ENCODE measurements at places on chromosomes 5 and 9.

- no peak for DNase-seq
Observed at GRCh38 chr5:52798938-52799337, 11.2 kb downstream of the ITGA1 start.

GRCh38 chr5:178115814-178116142 lies 2.4 kb downstream of the N4BP3 start:
- no peak for DNase-seq

- DNase-seq = no peak
Observed at GRCh38 chr9:114120192-114121014, 21.3 kb upstream of the KIF12 start.

DNA sequence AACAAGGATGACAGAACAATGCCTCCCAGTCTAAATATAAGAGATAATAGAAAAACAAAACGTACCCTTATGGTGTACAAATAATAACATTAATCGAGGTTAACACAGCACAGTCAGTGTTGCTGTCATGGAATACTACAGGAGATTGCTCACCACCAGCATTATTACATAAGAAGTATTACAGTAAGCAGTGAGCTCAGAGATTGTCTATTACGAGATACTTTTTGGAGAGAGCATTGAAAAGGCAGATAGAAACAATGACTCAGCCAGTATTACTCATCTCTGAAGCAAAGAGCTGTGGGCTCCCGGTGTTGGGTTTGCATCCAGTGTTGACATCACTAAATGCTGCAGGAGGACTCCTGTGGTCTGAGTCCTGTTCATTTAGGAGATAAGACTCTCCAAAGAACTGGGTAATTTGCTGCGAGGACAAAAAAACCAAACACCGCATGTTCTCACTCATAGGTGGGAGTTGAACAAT lies 191.9 kb upstream of the SEMA6A start:
- no peak for DNase-seq

DNA sequence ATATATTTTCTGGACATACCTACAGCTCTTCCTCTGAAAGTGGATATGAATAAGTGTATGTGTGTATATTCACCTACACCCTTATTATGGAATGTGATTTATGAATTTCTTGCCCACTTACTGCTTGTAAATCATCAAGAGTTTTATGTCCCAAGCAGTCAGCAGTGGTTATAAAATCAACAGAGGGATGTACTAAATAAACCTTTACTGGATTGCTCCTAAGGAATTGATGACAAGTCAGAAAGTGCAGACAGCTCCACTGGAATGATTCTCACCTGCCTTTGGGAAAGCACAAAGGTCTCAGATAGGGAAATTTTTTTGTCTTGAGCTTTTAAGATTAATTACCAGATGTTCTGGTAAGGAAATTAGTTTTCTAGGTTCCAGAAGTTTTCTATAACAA lies 9.3 kb downstream of the TMEM174 start:
- DNase-seq = no peak

DNA sequence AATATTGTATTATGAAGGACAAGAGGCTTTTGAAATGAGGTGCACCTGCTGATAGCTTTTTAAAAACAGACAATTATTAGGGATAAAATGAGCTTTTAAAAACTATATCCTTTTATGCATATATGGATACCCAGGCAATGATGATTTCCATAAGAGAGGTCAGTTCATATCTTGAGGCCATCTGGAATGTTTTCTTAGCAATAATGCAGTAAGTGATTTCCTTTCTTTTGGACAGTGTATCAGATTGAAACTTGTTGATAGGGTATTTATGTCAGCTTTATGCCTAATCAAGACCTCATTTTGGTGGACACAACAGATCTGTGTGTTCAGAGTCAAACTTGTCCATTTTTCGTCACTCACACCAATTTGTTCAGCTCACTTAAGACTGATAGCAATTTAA lies 413.5 kb upstream of the WWC1 start:
- no peak for DNase-seq

- DNase-seq = no peak
Observed at GRCh38 chr5:169757016-169757415, 119.9 kb downstream of the DOCK2 start.

- DNase-seq = no peak
Observed at GRCh38 chr9:91640428-91640827, 216.8 kb upstream of the NFIL3 start.

GRCh38 chr5:14779975-14780374 lies 91.6 kb downstream of the ANKH start:
- DNase-seq = no peak

DNA sequence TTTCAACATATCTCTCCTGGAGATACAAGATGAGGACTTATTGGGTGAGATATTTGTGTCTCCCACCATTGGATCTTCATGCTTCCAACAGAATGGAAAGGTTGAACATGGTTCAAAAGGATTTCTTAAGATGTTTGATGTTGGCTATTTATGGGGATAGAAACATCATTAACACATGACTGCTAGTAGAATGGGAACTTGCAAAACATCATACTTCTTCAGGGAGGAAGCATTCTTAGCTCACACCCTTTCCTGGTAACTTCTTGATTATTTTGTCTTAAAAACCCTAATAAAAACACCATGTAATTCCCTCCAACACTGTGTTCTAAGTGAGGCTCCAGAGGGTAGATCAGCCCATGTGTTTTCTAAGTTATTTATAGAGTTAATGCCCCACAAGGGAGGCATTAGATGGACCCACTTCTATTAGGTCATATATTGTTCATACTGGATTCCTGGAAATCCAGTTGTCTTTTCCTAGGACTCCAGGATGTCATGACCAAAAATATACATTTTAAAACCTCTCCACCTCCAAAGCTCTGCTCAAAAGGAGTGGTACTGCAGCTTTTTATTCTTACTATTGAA lies 95.8 kb downstream of the FOXD1 start:
- DNase-seq = no peak

- DNase-seq = no peak
Observed at GRCh38 chr9:128048663-128049062, 18.5 kb downstream of the NAIF1 start.

DNA sequence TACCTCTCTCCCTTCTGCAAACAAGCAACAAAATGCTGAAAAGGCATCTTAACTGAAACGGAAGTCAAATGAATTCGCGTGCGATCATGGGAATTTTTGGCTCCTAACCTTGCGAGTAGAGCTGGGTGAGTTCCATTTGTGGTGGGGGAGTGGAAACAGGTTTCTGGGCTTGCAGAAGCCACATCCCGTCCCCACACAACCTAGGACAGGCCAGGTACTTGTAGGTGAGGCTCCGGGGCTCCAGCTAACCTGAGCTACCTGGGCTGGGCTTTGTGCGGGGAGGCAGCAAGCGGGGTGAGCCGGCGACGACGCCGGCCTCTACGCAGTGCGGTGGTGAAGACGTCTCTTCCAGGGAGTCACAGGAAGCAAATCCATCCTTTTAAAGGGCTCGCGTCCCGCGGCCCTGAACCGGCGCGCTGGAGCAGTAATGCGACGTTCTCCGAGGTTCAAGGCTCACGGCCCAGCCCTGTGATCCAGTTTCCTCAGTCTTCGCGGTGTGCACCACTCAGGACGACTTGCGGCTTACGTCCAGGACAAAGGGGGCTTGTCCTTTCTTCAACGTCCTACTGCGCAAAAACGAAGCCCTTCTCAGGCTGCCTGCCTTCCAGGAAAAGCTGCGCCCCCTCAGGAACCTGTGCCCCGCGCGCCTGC lies 567 bp upstream of the SPIN1 start:
- DNase-seq = peak; percentile 58

- no peak for DNase-seq
Observed at GRCh38 chr5:59256331-59256730, 637.2 kb downstream of the PDE4D start.

DNA sequence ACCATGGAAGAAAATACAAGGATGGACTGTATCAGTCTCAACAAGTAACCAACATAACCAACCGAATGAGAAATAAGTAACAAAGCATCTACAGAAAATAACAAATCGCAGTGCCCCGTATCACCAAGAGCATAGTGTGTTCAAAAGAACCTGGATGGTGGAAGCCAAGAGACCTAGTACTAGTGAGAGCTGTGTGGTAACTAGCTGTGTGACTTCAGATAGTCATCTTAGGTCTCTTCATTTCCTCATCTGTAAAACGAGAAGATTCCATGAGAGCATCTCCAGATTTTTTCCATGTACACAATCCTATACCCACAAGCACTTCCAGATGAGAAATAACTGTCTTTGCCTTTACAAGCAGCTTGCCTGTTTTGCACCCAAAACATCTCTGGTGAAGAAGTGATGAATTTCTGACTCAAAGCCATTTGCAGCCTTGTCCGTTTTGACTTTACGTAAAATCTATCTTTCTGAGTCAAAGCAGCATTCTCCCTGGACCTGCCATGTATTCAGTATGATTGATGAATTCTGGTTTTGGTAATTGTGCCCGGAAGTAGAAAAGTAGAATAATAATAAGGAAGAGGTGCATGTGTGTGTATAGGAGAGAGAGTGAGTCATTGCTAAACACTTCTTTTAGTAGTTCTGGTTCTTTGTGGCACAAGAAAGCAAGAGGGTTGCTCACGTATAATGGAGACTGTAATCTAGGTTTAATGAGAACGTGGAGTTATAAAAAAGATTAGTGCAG lies 41.0 kb downstream of the AOPEP start:
- DNase-seq = no peak

- no peak for DNase-seq
Observed at GRCh38 chr9:22111954-22112247, 102.8 kb upstream of the CDKN2B start.

GRCh38 chr5:122054266-122054665 lies 23.8 kb downstream of the LOX start:
- DNase-seq = no peak

DNA sequence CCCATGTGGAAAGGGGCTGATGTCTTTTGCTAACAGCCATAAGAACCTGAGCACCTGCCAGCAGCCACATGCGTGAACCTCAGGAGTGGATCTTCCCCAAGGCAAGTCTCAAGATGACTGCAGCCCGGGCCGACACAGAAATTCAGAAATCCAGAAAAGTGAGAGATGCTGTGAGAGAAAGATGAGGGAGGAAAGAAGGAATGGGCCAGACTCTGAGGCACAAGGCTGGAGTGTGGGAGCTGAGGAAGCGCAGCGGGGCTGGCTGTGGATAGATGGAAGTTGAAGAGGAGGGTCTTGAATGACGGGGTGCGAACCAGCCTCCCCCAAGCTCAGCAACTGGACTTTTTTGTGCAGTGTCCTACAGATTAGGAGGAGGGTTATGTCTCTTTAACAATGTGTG lies 337.8 kb downstream of the GADD45G start:
- no peak for DNase-seq

- no peak for DNase-seq
Observed at GRCh38 chr5:131416729-131417128, 152.9 kb downstream of the CDC42SE2 start.

GRCh38 chr9:88173378-88173999 lies 35.2 kb upstream of the SPATA31C2 start:
- DNase-seq = no peak

DNA sequence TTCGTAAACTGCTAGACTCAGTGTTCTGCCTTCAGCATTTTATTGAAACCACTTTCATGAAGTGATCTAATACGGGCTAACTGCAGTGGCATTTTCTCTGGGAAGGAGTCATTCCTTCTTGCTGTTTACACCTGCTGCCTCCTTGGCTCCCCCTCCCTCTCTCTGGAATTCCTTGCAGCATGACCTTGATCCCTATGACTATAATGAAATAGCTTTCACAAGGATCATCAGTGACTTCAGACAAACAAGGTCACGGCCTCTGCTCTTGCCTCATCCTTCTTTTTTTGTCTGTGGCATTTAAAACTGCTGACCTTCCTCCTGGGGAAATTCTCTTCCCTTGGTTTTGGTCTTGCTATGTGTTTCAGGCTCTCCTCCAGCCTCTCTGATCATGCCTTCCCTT lies 90.2 kb downstream of the ZNF462 start:
- no peak for DNase-seq

- DNase-seq = no peak
Observed at GRCh38 chr5:156096259-156096658, 230.7 kb upstream of the SGCD start.

GRCh38 chr5:62275581-62275980 lies 30.4 kb upstream of the KIF2A start:
- no peak for DNase-seq

DNA sequence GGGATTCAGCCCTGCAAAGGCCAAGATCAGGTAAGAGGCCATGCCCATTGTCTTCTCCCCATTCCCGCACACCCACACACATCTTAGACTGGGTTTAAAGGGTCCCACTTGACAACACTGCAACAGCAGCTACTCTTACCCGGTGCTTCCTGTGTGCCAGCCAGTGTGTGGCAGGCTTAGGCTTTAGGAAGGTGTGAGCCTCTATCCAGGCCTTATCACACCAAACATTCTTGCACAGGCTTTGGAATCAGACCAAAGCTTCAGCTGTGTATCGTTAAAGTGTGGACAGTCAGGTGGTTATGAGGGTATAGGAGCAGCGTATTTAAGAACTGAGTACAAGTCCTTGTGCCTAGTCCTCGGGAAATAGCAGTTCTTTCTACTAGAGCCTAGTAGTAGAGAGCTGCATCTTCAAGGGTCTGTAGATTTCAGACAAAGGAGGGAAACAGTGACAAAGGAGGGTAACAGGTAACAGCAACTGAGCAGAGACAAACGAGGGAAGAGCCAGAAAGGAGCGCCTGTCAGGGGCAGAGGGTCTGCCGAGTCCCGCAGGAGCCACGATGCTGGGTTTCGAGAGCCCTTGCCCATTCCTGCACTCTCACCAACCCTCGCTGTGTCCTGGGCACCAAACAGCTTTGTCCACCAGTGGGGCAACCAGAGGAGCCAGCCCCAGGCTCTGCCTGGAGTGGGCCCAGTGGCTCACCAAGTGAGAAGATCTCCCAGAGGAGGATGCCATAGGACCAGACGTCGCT lies 30.9 kb downstream of the CSF1R start:
- DNase-seq = no peak

DNA sequence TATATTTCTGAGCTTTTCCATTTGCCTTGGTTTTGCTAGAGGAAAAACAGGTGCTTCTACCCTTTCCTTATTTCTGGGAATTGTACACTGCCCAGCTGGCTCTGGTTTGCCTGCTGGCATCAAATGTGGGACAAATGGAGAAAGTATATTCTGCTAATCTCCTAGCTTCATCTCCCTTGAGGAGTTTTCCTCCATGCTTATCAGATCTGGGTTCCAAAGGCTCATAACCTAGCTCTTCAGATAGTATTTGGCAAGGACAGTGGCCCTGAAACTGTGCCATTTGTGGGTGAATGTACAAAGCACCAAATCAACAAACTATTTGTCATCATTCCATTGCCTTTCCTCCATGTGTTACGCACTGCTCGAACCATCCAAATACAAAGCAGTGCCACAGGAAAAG lies 16.2 kb downstream of the PRLR start:
- DNase-seq = no peak

DNA sequence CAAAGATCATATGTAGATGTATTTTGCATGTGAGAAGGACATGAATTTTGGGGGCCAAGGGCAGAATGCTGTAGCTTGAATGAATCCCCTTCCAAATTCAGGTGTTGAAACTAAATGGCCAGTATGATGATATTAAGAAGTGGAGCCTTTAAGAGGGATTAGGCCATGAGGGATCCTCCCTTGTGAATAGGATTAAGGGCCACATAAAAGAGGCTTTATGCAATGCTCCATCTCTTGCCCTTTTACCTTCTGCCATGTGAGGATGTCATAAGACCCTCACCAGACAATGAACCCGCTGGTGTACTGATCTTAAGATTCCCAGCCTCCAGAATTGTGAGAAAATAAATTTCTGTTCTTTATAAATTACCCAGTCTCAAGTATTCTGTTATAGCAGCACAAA lies 206.1 kb downstream of the YTHDC2 start:
- no peak for DNase-seq

GRCh38 chr9:85202596-85202995 lies 533.1 kb downstream of the NTRK2 start:
- DNase-seq = no peak

- no peak for DNase-seq
Observed at GRCh38 chr9:124835026-124835557, 18.2 kb upstream of the WDR38 start.

GRCh38 chr5:147234825-147235635 lies at the start of gene STK32A:
Gene STK32A, plus strand, starts transcription at chr5:147235026. Its CDS starts 4,609 bp downstream, at chr5:147239635.
- peak; percentile 90 for DNase-seq
